ENCODE measurements at places on chromosomes 3 and 15. TPM values are rescaled to one million over a fixed set of nuclear protein-coding genes. Genes with fewer than 3 reads are reported as not detected.

- no peak for DNase-seq
These were observed 109.1 kb upstream of the ATP10A start for GRCh38 chr15:25972141-25972675.

The FBXW12 gene
- 0.20 TPM for total RNA-seq

GRCh38 chr3:147312786-147313280, 93.5 kb downstream of the ZIC4 start:
- no peak for DNase-seq

The ACKR2 gene
- 0.60 TPM for total RNA-seq

The C3orf85 gene
- total RNA-seq = not detected

The MUSTN1 gene
- total RNA-seq = not detected

DNA sequence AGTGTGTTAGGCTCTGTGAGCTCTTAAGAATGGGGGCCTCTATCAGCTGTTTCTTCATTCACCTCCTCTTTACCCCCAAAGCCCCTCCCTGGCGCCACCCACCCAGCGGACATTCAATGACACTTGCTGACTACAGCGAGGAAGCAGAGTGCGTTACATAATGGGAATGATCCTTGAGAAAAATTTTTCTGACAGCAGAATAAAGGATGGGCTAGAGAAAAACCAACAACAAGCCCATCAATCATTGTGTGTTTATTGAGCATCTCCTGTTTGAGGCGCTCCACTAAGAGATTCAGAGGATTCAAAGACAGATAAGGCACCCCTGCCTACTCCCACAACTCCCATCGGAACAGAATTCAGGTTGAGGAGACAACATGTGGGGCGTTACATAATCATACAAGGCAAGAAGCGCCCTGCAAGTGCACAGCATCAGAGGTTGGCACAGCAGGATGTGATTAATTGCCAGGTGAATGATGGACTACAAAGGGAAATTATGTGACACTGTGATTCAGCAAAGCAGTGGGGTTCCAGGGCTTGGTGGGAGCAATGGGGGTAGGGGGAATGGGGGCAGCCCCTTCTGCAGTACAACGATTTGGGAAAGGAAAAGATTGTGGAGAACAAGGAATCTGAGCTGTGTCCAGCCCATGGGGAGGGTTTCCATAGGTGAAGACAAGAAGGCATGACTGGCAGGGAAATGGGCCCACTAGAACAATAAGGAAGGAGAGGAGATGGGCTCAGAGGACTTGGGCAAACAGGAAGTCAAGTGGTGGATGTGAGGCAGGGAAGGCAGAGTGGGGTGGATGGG, 141.3 kb upstream of the ATP2B2 start:
- DNase-seq = no peak

- DNase-seq = no peak
These were observed 536 bp downstream of the SEC61A1 start for GRCh38 chr3:128052595-128053351.

DNA sequence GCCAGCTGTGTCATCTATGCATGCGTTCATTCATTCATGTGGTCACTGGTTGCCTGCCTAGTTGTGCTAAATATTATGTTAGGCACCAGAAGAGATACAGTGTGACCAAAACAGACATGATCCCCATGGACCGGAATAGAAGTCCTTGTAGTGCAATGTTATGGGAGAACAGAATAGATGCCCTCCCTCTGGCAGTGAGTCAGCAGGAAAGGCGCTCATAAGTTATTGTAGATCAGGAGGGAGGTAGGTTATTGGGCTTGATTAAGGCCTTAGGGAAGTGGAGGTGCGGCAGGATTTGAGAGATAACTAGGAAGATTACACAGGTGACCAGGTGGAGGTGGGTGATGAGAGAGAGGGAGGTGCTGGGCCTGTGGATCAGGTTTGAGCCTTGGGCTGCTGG, 5.2 kb downstream of the MCTP2 start:
- no peak for DNase-seq

GRCh38 chr3:192700885-192701284, 26.5 kb downstream of the FGF12 start:
- no peak for DNase-seq

The RBP2 gene
- total RNA-seq = not detected

- DNase-seq = no peak
These were observed 77.0 kb upstream of the GBE1 start for GRCh38 chr3:81838457-81838856.

DNA sequence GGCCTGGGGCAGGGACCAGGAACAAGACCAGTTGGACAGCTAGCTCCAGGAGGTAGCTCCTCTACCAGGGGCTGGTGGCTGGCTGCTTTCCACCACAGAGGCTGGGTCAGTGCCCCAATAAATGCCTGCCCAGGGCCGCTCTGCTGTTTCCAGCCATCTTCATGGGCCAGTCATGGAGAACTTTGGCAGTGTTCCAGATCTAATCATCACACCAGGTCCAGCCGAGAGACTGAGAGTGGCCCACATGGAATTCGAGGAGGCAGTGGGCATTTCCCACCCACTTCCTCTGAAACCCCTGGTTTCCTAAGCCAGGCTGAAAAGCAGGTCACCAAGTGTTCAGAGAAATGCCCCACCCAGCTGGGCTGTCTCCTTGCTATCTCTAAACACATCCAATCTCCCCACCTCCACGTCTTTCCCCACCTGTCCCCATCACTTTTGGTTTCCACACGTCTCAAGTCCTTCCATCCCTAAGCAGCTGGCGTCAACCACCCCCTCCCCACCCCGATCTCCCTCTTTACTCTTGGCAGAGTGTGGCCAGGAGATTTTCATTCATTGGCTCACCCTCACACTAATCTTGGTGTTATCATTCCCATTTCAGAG, 190.0 kb upstream of the LINGO1 start:
- no peak for DNase-seq

DNA sequence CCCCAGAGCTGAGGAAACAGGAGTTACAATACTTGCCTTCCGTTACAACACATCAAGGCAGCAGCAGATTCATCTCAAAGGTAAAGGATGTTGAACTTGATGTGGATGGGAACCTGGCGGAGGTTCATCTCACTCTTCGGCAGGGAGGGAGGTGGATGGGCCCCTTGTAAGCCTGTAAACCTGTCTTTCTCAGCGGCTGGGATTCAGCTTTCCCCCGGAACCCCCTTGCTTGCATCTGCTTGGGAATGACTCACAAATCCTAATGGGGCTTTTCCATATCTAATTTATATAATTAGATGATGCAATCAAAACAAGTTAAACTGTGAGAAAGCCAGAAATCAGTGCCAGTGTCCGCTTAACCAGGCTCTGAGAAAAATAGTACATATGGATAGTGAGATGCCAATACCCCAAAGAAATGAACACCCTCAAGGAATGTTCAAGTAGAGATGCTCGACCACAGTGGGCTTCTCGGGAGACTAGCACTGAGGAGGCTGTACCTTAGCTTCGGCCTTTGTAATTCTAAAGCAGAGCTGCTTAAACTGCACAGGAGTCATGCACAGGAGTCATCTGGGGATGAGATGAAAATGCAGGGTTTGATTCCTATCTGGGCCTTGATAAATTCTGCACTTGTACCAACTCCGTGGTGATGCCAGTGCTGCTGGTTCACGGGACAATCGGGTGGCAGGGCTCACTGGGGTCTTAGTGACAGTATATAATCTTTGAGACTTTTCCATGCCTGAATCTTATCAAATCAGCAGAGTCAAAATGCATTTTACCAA, 2.2 kb upstream of the FAM240A start:
- DNase-seq = no peak

DNA sequence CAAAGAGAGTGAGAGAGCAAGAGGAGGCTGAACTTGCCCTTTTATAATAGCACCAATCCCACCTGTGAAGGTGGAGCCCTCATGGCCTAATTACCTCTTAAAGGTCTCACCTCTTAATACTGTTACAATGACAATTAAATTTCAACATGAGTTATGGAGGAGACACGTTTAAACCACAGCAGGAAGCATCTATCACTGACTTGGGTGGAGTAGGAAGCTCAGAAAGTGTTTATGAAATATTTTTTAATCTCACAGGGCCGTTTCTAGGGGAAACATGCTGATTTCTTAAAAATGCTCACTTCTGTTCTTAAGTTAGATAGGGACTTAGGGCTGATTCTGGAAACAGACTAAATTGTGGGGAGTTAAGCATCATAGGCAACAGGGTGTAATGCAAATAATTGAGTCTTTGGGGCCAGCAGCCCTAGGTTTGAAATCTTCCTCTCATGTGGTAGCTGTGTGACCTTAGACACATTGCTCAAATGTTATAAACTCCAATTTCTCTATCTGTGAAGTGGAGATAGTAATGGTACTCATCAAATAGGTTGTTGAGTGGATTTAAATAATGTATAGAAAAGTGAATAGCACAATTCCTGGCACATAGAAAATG, 133.3 kb upstream of the KLHL25 start:
- DNase-seq = no peak

The EPHB3 gene
- 11.7 TPM for total RNA-seq

The GRM2 gene
- 0.82 TPM for total RNA-seq

The GPR27 gene
- total RNA-seq = 6.7 TPM

The FOXB1 gene
- not detected for total RNA-seq

- no peak for DNase-seq
These were observed 296.1 kb upstream of the RASGRP1 start for GRCh38 chr15:38860674-38861073.

The FGD5 gene
- 0.09 TPM for total RNA-seq

The ADAMTS17 gene
- 4.7 TPM for total RNA-seq

DNA sequence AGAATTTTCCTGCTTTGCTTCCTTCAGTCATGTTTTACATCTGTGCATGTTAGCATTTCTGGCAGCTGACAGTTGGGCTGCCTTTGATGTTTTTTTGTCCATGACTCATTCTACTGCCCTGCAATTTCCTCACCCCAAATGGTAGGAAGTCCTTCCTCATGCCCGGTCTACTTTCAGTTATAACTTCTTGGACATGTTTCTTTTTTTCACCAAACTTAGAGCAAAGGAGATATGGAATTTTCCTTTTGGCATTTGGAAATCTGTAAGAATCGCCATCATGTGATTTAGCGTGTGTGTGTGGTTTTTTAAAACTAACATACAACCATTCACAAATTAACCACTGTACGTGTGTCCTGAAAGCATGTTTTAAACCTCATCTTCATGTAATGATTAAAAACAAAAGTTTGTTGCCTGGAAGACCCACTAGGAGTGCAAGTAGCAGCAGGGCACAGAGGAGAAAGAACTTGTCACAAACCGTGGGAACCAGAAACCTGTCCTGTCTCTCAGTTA, 430.7 kb upstream of the CFAP20DC start:
- no peak for DNase-seq

DNA sequence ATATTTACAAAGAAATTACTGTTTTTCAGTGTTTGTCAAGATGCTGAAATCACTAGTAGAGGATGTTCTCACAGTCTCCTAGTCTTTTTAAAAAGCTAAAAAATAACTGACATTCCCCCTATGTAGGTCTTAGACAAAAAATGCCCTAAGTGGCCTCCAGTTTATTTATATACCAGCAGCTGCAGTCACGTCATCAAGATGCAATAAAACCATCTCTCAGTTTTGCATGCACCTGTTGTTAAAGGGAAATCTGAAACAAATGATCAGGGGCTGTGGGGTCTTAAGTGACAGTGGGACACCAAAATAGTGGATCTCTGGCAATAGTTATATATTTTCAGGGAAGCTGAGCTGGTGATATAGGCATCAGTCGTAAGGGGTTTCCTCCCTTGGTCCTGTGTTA, 146.5 kb upstream of the ARPP21 start:
- DNase-seq = no peak

GRCh38 chr15:85430406-85431204, 50.2 kb downstream of the AKAP13 start:
- no peak for DNase-seq

GRCh38 chr3:45547764-45548680, 46.5 kb upstream of the LIMD1 start:
- no peak for DNase-seq

GRCh38 chr15:57503911-57504598, 87.6 kb upstream of the MYZAP start:
- DNase-seq = no peak

- no peak for DNase-seq
These were observed 220.9 kb upstream of the NANOGP8 start for GRCh38 chr15:35305946-35306345.

DNA sequence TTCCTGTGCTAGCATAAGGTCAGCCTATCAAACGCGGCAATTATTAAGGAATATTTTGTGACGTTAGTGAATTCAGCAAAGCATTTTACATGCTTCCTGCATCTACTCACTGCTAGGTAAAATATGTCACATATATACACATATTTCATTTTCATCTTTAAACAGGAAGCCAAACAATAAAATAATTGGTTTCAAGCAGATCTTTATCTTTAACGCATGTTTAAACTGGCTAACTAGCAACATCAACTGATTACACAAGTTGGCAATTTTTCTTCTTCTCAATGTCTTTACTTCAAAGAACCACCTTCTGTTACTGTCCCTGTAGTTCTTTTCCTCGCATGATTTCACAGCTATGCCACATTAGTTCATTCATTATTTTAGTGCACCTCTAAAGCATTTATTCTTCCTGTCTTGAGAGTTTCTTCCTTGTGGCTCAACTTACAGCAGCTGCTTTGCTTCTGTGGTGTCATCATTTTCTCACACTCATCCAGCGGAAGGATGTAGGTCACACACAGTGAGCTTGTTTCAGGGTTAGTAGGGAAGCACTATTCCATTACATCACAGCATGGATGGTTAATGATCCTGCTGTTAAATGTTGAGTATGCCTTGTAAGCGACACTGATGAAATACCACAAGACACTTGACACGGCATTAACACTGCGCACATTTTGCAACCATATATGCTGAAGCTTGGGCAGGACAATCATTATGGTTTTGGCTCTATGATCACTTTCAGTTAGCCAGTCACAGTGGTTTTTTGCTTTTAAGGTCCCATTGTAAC, 2.3 kb upstream of the BCHE start:
- DNase-seq = no peak

DNA sequence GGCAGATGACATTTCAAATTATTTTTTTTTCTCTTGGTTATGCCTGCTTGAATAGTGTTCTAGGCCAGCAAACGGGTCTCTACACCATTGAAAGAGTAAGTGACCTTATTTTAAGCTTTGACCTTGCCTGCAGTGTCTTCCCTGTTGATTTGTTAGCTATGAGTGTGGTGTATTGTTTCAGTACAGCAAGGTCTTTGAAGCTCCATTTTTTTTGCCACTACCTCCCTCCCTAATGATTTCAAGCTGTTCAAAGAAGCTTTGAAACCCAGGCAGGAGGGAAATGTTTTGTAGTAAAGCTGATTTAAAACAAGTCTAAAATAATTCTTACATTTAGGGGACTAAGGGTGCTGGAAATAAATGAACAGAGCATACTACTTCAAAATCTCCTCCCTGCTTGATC, 1249.8 kb downstream of the ROBO1 start:
- no peak for DNase-seq

- no peak for DNase-seq
These were observed 1.4 kb downstream of the TMEM43 start for GRCh38 chr3:14126017-14126886.

Data from progenitor cell of endocrine pancreas (in vitro differentiated cells).